ENCODE measurements at places on chromosomes 12 and 14. TPM values are rescaled to one million over a fixed set of nuclear protein-coding genes. Genes with fewer than 3 reads are reported as not detected.

DNA sequence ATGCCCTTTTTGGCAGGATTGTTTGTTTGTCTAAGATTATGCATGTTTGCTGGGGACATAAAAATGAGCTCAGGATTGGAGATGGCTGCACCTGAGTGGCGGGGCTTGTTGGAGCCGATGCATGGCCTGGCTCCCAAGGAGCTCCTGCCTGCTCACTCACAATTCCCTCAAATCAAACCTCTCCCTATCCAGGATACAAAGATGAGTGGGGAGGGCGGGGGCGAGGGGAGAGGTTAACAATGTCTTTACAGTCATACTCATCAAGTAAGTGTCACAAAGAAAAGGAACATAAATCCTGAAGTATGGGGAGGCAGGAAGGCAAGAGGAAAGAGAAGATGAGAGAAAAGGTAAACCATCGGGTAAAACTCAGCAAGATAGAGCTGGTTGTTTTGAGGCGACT, 104.0 kb upstream of the COCH start:
- H3K36me3 ChIP-seq, result no peaks in the 10 kb centered on the region
- no peak overlapping the region for H3K4me3 ChIP-seq
- H3K27ac ChIP-seq, result no peak overlapping the region
- no peak for DNase-seq
- H3K4me1 ChIP-seq, result no peaks in the 10 kb centered on the region
- H3K27me3 ChIP-seq, result peaks cover 35% of the 10 kb centered on the region

DNA sequence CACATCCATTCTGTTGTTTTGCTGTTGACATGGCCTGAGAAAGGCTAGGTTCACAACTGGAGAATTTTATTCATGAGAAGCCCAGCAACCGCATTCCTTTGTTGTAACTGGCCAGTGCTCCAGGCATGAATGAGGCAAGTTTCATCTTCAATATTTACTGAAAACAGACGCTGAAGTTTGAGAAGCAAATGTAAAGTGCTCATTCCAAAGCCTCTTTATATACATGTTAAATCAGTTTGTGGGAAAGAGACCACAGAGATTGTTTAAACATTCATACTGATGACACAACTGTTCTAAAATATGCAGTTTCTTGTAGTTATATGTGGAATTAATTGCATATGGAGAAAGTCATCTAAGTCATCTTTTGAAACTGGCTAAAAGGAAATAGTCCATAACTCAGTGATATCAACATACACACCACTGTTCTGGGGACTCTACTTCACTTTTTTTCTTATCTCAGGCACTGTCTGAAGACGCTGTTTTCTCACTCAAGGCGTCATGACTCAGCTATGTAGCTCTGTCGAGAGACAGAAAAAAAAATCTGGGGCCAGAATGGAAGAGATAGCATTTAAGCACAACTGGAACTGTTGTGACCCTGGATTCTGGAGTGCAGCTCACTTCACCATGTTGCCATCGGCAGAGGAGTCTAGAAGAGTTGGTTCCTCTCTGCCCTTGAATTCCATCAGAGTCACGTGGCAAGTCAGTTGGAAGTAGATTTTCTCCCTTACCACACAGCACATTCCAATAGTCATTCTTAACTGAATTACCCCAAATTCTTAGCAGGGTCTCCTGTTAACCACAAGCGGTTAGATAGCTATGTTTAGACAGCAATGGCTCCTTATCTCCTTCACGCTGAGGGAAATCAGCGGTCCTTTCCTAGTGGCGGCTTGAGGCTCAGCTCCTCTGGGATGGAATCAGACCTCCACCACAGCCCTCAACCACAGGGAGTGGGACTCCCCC, 258.4 kb upstream of the HMGA2 start:
- no peaks in the 10 kb centered on the region for H3K36me3 ChIP-seq
- H3K4me1 ChIP-seq, result peaks cover 47% of the 10 kb centered on the region
- no peaks in the 10 kb centered on the region for H3K27me3 ChIP-seq
- H3K27ac ChIP-seq, result peak overlapping the region; percentile 87
- no peak for DNase-seq

- H3K4me1 ChIP-seq, result peaks cover 4% of the 10 kb centered on the region
- H3K27me3 ChIP-seq, result no peaks in the 10 kb centered on the region
- H3K4me3 ChIP-seq, result no peak overlapping the region
- no peak for DNase-seq
- no peaks in the 10 kb centered on the region for H3K36me3 ChIP-seq
Measured at GRCh38 chr14:31884776-31885379, 192.2 kb upstream of the ARHGAP5 start.

- no peaks in the 10 kb centered on the region for H3K4me1 ChIP-seq
- H3K4me3 ChIP-seq, result no peak overlapping the region
- no peaks in the 10 kb centered on the region for H3K27me3 ChIP-seq
Measured at GRCh38 chr14:33309106-33309505, 370.4 kb downstream of the NPAS3 start.

DNA sequence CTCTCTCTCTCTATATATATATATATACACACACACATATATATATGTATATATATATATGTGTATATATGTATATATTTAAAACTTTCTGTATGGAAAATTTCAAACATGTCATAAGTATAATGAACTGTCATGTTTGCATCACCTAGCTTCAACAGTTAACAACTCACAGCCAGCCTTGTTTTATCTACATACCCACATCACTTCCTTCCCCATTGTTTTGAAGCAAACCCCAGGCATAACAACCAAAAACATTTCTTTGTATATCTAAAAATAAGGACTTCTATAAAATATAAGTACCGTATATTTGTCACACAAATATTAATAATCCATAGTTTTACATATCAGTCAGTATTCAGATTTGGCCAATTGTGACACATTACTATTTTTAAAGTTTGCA, 57.4 kb downstream of the PAPOLA start:
- no peaks in the 10 kb centered on the region for H3K4me1 ChIP-seq
- peaks cover 35% of the 10 kb centered on the region for H3K36me3 ChIP-seq
- H3K4me3 ChIP-seq, result no peak overlapping the region
- no peaks in the 10 kb centered on the region for H3K27me3 ChIP-seq

- H3K27ac ChIP-seq, result peak overlapping the region; percentile 26
- no peaks in the 10 kb centered on the region for H3K36me3 ChIP-seq
- H3K27me3 ChIP-seq, result no peaks in the 10 kb centered on the region
- H3K4me3 ChIP-seq, result no peak overlapping the region
- peaks cover 7% of the 10 kb centered on the region for H3K4me1 ChIP-seq
- no peak for DNase-seq
Measured at GRCh38 chr14:53010193-53011040, 59.6 kb upstream of the FERMT2 start.

GRCh38 chr14:104183796-104184195, 45.4 kb downstream of the KIF26A start:
- DNase-seq, result no peak
- peaks cover 9% of the 10 kb centered on the region for H3K4me1 ChIP-seq
- no peaks in the 10 kb centered on the region for H3K36me3 ChIP-seq
- no peak overlapping the region for H3K27ac ChIP-seq
- H3K27me3 ChIP-seq, result no peaks in the 10 kb centered on the region

- H3K4me3 ChIP-seq, result no peak overlapping the region
- H3K27me3 ChIP-seq, result no peaks in the 10 kb centered on the region
- no peak overlapping the region for H3K27ac ChIP-seq
- H3K36me3 ChIP-seq, result no peaks in the 10 kb centered on the region
- peaks cover 11% of the 10 kb centered on the region for H3K4me1 ChIP-seq
Measured at GRCh38 chr14:39247256-39247655, 13.5 kb downstream of the MIA2 start.

DNA sequence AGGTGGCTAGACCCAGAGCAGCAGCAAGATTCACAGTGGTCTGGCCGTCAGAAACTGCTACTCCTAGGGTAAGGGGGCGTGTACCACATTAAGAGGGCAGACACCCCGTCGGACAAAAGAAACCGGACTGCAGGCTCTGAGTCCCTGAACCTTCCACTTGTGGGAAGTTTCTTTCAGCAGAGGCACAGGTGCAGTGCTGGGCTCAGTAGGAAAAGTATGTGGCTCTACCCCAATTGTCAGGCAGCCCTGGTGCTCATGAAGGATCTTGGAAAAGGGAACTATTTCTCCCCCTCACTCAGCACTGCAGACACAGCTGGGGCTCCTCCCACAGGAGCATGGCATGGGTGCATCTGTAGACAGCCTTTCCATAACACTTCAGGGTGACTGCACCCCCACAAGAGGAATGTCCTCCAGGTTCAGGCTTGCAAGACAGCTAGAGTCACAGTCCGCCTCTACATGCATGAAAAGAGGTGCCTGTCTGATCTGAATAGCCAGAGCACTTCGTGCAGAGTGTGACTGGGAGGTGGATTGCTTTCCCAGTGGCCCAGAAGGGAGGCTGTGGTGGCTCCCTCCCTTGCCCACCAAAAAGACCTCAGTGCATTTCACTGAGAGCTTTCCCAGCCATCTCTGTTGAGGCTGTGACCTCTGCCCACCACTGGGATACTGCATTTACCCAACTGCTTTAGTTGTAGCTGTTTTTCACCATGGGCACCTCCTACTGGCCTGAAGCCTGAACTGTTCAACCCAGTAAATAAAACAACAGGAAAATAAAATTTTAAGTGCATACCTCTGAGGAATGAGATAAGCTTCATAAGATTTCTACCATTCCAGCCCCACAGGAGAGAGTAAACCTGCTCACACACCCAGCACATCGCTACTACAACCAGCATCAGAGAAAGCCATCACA, 14.2 kb downstream of the CEP128 start:
- H3K27ac ChIP-seq, result no peak overlapping the region
- H3K4me1 ChIP-seq, result no peaks in the 10 kb centered on the region
- no peak overlapping the region for H3K4me3 ChIP-seq
- H3K36me3 ChIP-seq, result peaks cover 6% of the 10 kb centered on the region
- no peaks in the 10 kb centered on the region for H3K27me3 ChIP-seq

DNA sequence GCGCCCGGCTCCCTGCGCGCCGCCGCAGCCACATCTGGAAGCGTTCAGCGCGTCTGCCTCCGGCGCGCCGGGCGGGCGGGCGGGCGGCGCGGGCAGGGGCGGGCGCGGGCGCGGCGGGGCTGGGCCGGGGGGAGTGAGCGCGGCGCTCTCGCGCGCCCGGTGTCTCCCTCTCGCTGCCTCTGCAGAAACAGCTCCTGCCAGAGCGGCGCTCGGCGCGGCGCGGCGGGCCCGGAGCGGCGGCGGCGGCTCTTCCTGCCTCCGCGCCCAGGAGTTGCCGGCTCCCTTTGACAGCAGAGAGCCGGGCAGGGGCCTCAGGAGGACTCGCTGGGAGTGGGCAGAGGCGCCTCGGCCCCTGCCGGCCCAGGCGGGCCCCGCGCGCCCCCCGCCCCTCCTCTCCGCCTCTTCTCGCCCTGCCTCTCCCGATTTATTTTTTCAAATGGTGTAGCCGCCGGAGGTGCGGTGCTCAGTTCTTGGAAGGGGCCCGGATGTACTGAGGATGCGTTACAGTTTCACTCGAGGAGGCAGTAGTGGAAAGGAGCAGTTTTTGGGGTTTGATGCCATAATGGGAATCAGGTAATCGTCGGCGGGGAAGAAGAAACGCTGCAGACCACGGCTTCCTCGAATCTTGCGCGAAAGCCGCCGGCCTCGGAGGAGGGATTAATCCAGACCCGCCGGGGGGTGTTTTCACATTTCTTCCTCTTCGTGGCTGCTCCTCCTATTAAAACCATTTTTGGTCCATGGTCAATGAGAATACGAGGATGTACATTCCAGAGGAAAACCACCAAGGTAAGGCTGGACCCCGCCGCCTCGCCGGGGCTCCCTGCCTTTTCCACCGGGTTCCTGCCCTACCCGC, at the start of gene CACNA1C:
Gene CACNA1C (plus strand): TSS at position 162 of the 853 bp plus-strand sequence. CDS start 576 bp downstream, at position 738.
- peak within 1 kb of the TSS; percentile 87 for H3K27ac ChIP-seq
- peak; percentile 58 for DNase-seq
- H3K4me1 ChIP-seq, result peaks cover 56% of the 10 kb centered on the region
- H3K27me3 ChIP-seq, result peaks cover 4% of the 10 kb centered on the region
- peak within 1 kb of the TSS; percentile 86 for H3K4me3 ChIP-seq

DNA sequence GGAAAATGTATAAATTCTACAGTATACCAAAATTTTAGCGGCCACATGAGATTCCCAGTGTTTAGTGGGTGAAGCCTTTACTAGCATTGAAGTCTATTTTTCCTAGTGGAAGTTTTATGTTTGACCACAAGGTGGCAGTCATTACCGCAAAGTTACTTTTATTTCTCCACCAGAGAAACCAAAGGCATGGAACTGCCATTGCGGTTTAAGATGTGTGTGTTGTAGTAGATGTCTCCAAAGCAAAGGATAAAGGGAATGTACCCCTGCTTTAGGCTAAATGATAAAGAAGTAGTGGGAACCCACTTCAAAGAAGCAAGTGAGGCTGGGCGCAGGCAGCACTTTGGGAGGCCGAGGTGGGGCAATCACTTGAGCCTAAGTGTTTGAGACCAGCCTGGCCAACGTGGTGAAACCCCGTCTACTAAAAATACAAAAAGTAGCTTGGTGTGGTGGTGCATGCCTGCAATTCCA, 140.5 kb downstream of the PRKCH start:
- H3K4me3 ChIP-seq, result no peak overlapping the region
- no peak for DNase-seq
- H3K4me1 ChIP-seq, result peaks cover 27% of the 10 kb centered on the region
- H3K36me3 ChIP-seq, result peaks cover 13% of the 10 kb centered on the region
- no peaks in the 10 kb centered on the region for H3K27me3 ChIP-seq

DNA sequence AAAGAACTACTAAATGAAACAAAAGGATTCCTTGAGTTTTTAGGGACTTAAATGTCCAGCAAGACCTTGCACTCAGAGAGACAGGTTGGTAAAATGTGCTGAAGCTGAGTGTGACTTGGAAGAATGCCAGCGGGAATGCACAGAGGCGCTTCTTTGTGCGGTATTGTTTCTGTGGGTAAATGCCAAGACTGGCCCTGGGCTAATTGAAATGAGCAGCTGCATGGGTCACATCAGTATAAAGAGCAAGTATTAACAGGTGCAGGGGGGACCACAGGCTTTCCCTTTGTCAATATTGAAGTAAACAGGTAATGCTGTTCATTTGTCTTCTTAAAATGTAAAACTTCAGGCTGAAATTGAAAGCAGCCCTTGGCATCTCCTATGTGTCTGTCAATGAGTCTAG, 74.3 kb downstream of the LMO3 start:
- H3K27ac ChIP-seq, result no peak overlapping the region
- DNase-seq, result no peak
- H3K36me3 ChIP-seq, result no peaks in the 10 kb centered on the region

Gene TMEM63C
- total RNA-seq, result 7.7 TPM

DNA sequence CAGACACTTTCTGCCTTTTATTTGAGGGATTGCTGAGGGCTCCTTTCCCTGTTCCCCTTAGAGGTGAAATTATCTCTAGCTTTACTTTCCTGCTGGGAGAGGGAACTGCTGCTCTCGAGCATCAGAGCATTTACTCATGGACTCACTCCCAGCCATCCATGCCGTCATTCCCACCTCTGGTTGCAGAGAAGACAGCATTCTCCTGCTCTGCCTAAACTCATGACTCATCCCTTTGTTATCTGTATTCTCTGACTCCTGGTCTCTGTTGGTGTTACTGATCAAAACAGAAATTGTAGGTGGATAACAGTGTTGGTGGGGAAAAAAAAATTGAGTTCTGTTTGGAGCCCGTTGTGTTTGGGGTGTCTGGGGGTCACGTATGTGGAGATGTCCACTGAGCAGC, 159.3 kb downstream of the TTC8 start:
- H3K27ac ChIP-seq, result no peak overlapping the region
- peaks cover 17% of the 10 kb centered on the region for H3K27me3 ChIP-seq
- peaks cover 13% of the 10 kb centered on the region for H3K4me1 ChIP-seq
- no peak overlapping the region for H3K4me3 ChIP-seq
- no peaks in the 10 kb centered on the region for H3K36me3 ChIP-seq
- no peak for DNase-seq

DNA sequence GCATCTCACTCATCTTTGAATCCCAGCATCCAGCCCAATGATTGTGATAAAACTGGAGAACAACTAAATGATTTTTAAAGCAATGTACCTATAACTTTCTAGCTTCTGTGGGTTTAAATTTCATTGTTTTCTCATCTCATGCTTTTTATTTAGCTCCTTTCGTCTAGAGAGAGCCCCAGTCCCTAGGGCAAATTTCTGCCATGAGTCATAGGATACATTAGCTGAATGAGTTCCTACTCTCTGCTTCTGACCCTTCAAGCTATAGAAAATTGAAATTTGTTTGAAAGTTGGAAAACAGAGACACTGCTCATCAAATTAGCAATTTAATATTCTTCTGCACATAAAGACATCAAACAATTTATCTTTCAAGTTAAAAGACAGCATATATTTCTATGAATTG, 113.9 kb downstream of the KIF21A start:
- peak overlapping the region; percentile 39 for H3K27ac ChIP-seq
- H3K4me3 ChIP-seq, result no peak overlapping the region
- H3K4me1 ChIP-seq, result peaks cover 7% of the 10 kb centered on the region

Data from mesothelial cell of epicardium (in vitro differentiated cells).